Hepatic stellate cell (primary cell): ENCODE measurements at places on chromosomes 13 and 19.

DNA sequence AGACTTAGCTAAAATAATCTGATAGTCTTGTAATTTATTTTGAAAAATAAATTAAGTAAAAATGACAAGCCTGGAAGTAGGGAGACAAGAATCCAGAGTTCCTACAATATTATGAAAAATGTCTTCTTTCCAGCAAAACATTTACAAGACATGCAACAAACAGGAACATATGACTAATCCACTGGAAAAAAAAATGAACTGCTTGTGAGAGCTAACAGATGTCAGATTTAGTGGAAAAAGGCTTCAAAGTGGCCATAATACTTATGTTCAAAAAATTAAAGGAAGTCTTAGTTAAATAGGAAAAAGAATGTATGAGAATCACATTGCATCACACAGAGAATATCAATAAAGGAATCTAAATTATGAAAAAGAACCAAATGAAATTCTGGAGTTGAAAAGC is 2082.0 kb upstream of the PCDH20 start:
- no peak for DNase-seq

GRCh38 chr13:56563663-56564062 is 577.1 kb upstream of the PRR20A start:
- no peak for DNase-seq

- no peak for DNase-seq
Observed at GRCh38 chr19:48405850-48406249, 12.4 kb downstream of the GRIN2D start.

- no peak for DNase-seq
Observed at GRCh38 chr19:56840451-56841192, at the start of the genes PEG3 and ZIM2. Gene PEG3 (minus strand): TSS chr19:56840726. CDS start chr19:56824655, 16,071 bp downstream. Gene ZIM2 (minus strand): TSS chr19:56840726. CDS start chr19:56824277, 16,449 bp downstream.

DNA sequence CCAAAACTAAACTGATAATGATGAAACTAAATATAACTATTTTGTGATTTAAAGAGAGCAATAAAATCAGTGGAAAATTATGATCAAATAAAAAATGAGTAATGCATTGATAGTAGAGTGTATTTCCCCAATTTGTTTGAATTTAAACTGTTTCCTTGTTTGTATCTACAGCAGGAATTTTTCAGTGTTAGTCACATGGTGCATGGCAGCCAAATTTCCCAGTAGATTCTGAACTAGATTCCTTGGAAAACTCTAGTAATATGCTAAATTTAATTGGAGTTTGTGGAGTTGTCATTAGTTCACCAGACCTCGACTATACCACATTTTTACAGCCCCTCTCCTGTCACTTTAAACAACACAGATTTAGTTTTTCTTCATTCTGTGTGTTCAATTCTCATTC is 156.2 kb downstream of the PCCA start:
- no peak for DNase-seq

GRCh38 chr19:1237754-1238368 is at the start of gene CBARP:
Gene CBARP (minus strand): TSS chr19:1238005. CDS start chr19:1236100, 1,905 bp downstream.
- DNase-seq = peak; percentile 56

GRCh38 chr13:106139377-106139776 is 396.1 kb downstream of the EFNB2 start:
- no peak for DNase-seq

- no peak for DNase-seq
Observed at GRCh38 chr13:49927755-49928154, 8.4 kb downstream of the SPRYD7 start.

DNA sequence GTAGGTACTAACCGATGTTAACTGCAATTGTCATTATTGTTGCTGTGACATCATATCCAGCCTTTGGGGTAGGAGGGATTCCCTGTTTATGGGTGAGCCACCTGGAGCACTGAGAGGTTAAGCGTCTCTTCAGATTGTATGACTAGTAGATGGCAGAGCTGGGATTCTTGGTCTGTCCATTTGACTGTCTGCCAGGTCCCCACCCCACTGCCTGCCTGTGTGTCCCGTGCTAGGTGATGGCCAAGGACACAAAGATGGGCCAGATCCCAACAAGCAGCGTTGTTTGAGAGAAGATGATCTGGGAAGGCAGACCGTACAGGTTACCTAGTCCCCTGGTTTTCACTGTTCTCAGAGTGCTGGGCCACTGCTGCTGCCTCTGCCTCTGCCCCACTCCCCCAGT is 16.6 kb downstream of the PPP2R1A start:
- no peak for DNase-seq

DNA sequence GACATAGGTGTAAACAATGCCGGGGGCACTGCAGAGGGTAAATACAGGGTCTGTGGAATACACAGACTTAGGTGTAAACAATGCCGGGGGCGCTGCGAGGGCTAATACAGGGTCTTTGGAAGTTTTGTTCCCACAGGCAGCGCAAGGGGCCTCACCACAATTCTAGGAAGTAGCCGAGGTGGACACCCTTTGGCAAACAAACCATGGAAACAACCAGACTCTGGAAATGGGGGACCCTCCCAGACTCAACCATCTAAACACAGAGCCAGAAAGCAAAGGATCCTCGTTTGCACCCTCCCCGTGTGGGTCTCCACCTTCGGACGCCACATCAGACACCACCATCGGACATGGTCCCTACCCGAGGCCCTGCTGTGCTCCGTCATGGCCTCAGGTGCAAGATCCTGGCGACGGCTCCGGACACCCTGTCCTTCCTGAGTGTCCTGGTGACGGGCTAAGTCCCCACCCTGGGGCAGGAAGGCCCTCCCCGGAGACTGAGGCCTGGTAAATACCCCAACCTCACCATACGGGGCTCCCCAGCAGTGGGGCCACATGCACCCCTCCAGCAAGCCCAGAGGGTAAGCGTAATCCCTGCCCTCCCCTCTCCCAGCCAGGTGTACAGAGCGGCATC is 16.7 kb upstream of the PLPP2 start:
- no peak for DNase-seq

GRCh38 chr13:91767651-91768050 is 369.2 kb downstream of the GPC5 start:
- DNase-seq = no peak

DNA sequence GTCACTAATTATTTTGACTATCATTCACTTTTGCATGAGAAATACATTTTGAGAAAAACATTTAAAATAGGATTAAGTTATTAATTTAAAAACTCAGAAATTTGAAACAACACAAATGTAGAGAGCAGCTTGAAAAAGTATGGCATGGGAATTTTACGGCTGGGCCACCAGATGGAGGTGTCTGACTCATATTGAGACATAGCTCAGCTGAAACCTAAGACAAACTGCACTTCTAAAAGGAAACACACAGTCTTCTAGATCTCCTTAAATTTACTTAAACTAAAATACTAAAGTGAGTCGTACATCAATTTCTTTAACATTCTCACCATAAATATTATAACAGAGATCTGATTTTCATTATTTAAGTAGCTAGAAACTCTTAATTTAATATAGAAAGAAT is 41.9 kb upstream of the POSTN start:
- DNase-seq = peak; percentile 38

DNA sequence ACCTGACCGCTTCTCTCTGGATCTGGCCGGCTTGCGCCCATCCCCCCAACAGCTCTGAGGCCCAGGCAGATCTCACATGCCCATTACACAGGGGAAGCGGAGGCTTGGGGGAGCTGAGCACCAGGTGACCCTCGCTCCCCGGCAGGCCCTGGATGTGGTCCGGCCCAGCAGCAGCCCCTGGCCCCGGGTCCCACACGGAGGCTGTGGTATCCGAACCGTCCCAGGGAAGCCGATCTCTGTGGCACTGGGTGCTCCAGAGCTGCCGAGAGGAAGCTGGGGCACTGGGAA is 27.7 kb downstream of the SBNO2 start:
- no peak for DNase-seq

- no peak for DNase-seq
Observed at GRCh38 chr13:36157480-36157879, 26.3 kb upstream of the DCLK1 start.

GRCh38 chr13:106691341-106691740 is 123.4 kb upstream of the ARGLU1 start:
- DNase-seq = no peak

DNA sequence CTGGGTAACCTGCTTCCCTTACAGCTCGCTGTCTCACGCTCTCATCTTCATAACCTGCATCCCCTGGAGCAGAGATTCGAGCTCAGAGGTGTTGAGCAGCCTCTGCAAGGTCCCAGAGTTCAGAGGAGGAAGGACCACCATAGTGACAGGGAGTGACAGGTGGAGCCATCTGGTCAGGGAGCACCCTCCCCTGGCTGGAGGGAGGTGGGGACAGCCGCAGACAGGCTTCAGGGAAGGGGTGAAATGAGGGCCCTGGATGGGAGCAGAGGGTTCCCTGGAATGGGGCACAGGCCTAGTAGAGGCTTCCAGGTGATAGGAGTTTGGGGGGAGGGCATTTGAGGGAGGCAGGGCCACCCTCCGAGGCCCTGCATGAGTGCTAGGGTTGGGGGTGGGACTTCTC is 82.1 kb downstream of the ZNF429 start:
- no peak for DNase-seq

DNA sequence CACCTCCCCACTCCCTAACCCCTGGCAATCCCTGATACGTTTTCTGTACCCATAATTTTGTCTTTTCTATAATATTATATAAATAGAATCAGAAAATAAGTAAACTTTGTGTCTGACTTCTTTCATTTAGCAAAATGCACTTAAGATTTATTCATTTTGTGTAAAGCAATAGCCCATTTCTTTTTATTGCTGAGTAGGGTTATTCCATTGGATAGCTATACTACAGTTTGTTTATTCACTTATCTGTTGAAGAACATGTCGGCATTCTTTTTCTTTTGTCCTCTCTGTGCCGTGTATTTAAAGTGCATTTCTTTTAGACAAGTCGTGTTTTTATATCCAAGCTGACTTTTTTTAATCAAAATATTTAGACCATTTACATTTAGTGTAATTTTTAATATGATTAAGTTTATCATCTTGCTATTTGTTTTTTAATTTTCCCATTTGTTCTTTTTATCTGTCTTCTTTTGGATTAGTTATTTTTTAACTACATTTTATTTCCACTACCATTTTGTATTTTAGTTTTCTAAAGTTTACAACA is 176.4 kb upstream of the TSHZ3 start:
- DNase-seq = no peak

- DNase-seq = peak; percentile 92
Observed at GRCh38 chr19:23273590-23274412, 23.6 kb upstream of the ZNF724 start.

GRCh38 chr19:1906985-1907562 is 1.9 kb downstream of the ADAT3 start:
- no peak for DNase-seq

DNA sequence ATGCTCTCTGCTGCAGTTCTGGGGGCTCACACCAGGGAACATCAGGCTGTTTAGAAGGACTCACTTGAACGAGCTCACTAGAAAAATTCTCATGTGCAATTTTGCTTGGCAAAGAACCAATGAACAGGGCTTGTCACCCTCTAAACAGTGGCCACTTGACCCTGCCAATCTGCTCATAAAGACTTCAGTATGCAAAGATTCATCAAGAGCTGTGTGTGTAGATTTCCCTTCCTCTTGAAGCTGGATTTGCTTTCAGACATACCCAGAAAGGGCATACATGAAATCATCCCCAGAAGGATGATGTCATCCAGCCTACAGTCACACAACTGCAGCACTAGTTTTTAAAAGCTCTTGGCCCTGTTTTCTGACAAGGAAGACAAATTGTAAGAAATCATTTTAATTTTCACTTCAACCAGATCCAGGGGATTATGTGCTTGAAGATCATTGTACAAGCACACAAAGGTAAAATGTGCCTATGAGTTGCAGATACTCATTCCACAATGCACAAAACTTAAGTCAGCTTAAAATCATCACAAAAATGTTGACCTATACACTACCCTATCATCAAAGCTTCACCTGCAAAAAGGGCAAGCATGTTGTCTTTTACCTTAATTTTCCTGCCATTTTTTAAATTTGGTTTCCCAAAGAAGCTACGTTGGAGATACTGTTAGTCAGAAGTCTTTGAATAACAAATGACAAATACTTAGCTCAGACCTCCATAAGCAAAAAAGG is 5.2 kb upstream of the STK24 start:
- peak; percentile 74 for DNase-seq

DNA sequence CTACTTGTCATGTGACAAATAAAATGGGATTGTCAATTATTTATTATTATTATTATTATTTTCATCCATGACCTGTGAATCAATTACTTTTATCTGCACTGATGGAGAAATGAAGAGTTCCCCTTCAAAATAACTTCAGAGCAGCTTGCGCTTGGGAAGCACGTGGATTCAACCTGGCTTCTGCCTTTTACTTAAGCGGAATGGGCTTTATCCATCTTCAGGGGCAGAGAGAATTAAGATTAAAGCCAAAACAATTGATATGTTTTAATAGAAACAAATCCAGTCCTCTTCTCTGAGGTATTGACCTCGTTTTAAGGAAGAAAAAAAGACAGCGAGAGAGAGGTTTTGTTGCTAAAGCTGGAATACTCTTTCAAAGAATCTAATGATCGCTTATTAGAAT is 876 bp downstream of the SACS start:
- no peak for DNase-seq

DNA sequence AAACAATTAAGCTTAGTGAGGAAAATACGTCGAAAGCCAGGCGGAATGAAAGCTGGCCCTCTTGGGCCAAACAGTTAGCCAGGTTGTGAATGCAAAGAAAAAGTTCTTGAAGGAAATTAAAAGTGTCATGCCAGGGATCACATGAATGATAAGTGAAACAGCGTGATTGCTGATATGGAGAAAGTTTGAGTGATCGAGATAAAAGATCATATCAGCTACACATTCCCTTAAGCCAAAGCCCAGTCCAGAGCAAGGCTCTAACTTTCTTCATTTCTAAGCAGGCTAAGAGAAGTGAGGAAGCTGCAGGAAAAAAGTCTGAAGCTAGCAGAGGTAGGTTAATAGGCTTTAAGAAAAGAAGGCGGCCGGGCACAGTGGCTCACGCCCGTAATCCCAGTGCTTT is 254.0 kb downstream of the EFNB2 start:
- DNase-seq = no peak

DNA sequence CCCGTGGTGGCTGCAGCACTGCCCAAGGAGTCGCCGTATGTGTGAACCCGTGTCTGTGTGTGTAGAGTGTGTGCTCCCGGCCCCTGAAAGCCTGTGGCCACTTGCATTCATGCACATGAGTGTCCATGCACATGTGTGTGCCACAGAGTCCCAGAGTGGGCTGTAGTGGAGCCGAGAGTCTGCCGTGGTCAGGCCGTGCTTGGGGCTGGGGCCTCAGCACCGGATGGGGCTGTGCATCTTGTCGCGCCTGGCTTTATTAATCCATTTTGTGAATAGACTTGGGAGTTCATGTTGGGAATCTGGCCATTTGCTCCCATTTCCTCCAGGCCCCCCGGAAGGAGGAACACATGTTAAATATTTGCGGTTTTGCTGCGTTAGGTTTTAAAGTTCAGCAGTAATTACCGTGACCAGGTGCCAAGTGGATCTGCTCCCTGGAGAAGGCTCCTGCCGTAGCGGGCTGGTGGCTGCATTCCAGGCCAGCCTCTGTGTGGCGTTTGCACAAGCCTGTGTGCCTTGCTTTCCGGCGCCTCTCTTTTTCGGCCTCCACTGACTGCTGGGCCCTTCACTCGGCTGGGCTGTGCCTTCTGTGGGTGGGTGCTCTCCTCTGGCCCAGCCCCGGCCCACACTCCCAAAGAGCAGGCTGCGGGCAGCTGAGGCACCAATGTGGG is 69.2 kb upstream of the KCTD15 start:
- no peak for DNase-seq
